K562 (cell line): ENCODE measurements at places on chromosomes 13 and 19. TPM values are rescaled to one million over a fixed set of nuclear protein-coding genes. Genes with fewer than 3 reads are reported as not detected.

The HIPK4 gene
- total RNA-seq: 0.07 and 0.09 TPM in 2 replicates

GRCh38 chr19:41701401-41702075, 6.9 kb upstream of the CEACAM5 start:
- no peaks in the 10 kb centered on the region for H3K36me3 ChIP-seq
- H3K27ac ChIP-seq: no peak overlapping the region
- no peak for DNase-seq
- H3K4me1 ChIP-seq: peaks cover 6% of the 10 kb centered on the region; the same call in 1 of the 2 replicates
- H3K4me3 ChIP-seq: no peak overlapping the region

DNA sequence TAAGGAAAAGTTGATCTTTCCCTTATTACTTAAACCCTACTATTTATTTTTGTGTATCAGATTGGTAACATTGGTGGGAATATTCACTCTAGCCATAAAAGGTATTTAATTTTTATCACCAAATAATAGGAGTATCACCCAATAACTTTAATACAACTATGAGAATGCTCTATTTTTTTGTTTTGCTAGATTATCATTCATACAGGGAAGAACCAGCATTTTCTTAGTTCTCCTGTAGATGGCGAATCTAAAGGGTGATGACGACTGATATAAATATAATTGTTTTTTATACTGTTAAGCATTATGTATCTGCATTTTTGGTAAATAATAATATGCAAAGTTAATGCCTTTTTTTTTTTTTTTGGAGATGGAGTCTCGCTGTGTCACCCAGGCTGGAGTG, 7.9 kb upstream of the FRY start:
- H3K36me3 ChIP-seq: no peaks in the 10 kb centered on the region
- H3K4me3 ChIP-seq: no peak overlapping the region
- no peak overlapping the region for H3K27ac ChIP-seq
- H3K4me1 ChIP-seq: no peaks in the 10 kb centered on the region

DNA sequence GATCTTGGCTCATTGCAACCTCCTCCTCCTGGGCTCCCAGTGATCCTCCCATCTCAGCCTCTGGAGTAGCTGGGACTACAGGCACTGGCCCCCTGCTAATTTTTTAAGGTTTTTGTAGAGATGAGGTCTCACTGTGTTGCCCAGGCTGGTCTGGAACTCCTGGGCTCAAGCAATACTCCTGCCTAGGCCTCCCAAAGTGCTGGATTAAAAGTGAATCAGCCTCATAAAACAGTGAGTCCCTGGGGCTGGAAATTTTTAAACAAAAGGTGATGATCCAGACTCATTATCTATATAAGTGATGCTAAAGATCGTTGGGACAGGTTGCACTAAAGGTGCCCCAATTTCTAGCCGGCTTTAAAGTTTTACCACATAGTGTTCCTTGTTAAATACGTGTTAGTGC, 112.7 kb downstream of the LMO7 start:
- DNase-seq: no peak
- H3K4me1 ChIP-seq: no peaks in the 10 kb centered on the region
- H3K27me3 ChIP-seq: no peaks in the 10 kb centered on the region

DNA sequence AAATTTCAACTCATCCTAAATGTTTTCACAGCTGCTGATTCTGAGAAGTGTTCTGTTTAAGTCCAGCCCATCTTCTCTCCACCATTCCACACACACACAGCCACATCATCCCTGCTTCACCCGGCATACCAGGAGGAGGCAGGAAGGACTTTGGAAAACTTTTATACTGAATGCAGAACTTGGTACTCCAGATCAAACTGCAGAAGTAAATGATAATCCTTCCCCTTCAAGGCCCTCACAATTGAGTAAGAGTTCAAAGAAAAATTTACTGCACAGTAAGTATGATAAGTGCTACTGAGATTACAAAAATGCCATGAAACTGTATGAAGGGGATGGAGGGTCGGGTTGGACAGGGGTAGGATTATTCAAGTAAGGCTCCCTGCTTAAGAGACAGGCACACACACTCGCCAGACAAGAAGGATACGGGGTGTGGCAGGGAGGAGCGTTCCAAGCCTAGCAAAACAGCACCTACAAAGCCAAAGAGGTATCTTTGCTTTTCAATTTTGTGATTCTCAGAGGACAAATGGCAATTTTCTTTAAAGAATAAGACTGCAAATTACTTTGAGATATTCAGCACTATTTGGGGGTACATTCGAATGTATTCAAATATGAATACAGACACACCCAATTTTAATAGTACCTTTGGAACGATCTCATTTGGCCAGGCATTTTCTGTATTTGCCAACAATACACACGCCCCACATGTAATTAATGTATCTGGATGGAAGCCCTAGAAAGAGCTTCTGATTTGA, 2.5 kb downstream of the USP12 start:
- no peak overlapping the region for H3K4me3 ChIP-seq
- H3K27ac ChIP-seq: no peak overlapping the region
- DNase-seq: no peak
- H3K36me3 ChIP-seq: no peaks in the 10 kb centered on the region
- no peaks in the 10 kb centered on the region for H3K27me3 ChIP-seq
- H3K4me1 ChIP-seq: peaks cover 2% of the 10 kb centered on the region; the same call in 1 of the 2 replicates

The ACP7 gene
- not detected in 2 replicates for total RNA-seq

GRCh38 chr19:2039959-2040646, 10.9 kb downstream of the MKNK2 start:
- no peak for DNase-seq
- no peaks in the 10 kb centered on the region for H3K27me3 ChIP-seq
- H3K4me1 ChIP-seq: peaks cover 75% of the 10 kb centered on the region
- no peak overlapping the region for H3K4me3 ChIP-seq
- peaks cover 70% of the 10 kb centered on the region; the same call in 2 of the 3 replicates for H3K36me3 ChIP-seq

The KCNJ14 gene
- total RNA-seq: 1.4 and 1.6 TPM in 2 replicates

DNA sequence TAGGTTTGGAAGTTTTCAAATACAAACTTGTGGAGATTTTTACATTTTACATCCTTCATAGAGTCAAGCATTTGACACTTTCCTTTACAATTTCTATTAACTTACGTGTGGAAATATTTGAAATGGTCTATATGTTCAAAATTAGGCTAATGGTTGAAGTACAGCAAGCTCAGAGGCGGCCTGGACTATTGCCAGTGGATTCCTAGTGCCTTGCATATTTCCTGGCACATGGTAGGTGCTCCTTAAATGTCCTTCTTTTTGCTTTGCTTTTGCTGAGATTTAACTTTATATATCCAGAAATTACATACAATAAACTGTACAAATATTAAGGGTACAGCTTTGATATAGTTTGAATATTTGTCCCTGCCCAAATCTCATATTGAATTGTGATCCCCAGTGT, 93.9 kb downstream of the UBL3 start:
- H3K4me1 ChIP-seq: no peaks in the 10 kb centered on the region
- no peaks in the 10 kb centered on the region for H3K27me3 ChIP-seq
- DNase-seq: no peak
- H3K27ac ChIP-seq: no peak overlapping the region
- H3K4me3 ChIP-seq: no peak overlapping the region

The PDCD2L gene
- total RNA-seq: 48.6 and 56.3 TPM in 2 replicates

The KLK11 gene
- not detected in 2 replicates for total RNA-seq

DNA sequence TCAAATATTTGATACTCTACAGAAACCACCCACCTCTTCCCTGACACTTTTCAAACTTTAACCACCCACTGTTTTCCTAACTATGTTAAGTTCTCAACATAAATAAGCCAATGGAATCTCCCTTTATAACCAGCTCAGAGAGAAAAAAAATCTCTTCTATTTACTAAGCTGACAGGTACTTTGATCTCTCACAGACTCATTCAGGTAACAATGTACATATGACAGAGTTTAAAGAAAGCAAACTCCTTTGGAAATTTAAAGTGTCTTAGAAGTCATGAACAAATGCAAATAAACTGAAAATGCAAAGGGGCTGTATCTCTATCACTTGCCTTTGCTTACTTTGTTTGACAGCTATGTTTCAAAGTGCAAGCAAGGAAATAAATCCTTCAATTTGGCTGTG, 109.3 kb downstream of the KLF12 start:
- no peak overlapping the region for H3K27ac ChIP-seq
- H3K4me1 ChIP-seq: no peaks in the 10 kb centered on the region
- H3K4me3 ChIP-seq: no peak overlapping the region

- no peak for DNase-seq
- H3K36me3 ChIP-seq: no peaks in the 10 kb centered on the region
- H3K27me3 ChIP-seq: no peaks in the 10 kb centered on the region
- H3K27ac ChIP-seq: no peak overlapping the region
- peaks cover 6% of the 10 kb centered on the region; the same call in 1 of the 3 replicates for H3K4me1 ChIP-seq
These were observed 49.6 kb upstream of the DIAPH3 start for GRCh38 chr13:60213236-60213744.

DNA sequence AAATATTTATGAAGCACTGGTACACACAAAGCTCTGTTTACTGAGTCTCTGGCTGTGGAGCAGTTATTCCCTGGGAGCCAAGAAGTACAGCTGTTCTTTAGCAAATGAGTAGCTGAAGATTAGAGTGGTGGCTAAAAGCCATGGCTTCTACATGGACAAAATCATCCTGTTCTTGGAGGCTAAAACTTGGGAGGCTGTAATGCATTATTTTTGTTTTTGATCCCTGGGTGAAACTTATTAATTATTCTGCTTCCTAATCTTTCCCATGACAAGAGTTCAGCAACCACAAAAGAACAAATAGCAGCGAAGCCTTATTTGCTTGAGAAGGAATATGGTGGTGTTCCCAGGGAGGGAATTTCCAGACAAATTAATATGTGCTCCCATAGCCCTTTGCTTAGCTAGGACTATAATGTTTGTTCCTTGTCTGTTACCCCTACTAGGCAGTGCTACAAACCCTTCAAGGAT, 109.5 kb downstream of the DCT start:
- no peaks in the 10 kb centered on the region for H3K36me3 ChIP-seq
- no peak for DNase-seq
- no peak overlapping the region for H3K27ac ChIP-seq
- no peak overlapping the region for H3K4me3 ChIP-seq
- H3K27me3 ChIP-seq: no peaks in the 10 kb centered on the region
- no peaks in the 10 kb centered on the region for H3K4me1 ChIP-seq

DNA sequence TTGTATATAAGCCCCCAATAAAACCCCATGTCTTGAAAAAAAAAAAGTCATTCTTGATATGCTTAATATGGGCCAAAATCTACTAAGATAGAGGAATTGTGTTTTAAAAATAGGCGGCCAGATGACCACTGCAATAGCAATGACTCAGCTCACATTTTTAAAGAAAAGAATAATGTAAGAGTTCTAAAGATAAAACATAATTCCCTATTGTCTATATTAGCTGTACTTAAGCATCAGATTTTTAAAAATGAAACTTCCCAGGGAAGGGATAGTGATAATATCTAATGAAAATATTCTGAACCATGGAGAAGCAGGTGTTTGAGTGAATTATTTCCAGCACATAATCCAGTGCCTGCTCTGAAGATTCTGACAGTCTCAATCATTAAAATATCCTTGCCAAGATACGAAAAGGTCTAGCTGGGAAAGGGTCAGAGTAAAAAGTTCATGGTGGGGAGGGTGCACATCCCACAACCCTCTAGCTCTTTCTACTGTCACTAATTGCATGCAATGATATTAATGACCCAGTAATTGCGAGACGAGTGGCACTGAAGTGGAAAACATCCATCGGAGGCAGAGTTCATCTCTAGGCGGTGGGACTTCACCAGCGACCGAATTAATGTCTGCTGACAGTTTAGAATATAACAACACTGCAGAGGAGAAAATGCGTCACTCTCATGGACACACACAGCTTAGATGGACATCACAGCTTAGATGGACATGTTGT, 31.6 kb downstream of the EFNB2 start:
- no peaks in the 10 kb centered on the region for H3K36me3 ChIP-seq
- no peaks in the 10 kb centered on the region; the same call in 1 of the 2 replicates for H3K4me1 ChIP-seq
- H3K27ac ChIP-seq: no peak overlapping the region
- H3K4me3 ChIP-seq: no peak overlapping the region
- no peak for DNase-seq
